ENCODE measurements at places on chromosomes 13 and 19.

GRCh38 chr13:102374233-102374632 lies 27.6 kb downstream of the FGF14 start:
- DNase-seq, result no peak

DNA sequence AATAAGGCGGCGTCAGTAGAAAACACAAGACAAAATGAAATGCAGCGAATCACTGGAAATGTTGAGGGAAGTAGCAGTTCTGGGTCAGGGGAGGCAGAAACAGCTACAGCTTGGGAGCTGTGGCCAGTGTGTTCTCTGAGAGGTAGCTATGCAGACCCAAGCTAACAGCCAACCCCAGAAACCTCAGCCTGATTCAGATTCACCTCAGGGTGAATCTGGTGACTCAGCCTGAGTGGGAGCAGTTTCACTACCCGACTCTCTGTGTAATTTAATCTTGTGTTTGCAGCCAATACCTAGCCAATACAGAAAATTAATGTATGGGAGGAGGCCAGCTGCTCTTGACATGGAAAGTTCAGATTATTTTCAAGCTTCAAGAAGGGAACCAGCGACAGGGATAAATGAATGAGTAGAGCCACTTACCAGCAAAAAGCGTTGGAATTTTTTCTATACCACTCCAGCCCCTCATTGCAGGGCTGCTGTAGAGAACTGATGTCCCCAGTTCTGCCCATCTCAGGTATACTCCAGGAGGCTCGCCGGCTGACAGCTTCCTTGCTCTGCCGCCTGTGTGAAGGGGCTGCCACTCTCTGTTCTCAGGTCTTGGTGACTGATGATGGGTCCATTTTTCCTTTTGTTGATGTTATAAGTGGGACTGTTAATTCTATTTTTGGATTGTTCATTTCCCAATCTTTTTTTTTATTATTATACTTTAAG lies 8.9 kb downstream of the IGFL3 start:
- no peak for DNase-seq

DNA sequence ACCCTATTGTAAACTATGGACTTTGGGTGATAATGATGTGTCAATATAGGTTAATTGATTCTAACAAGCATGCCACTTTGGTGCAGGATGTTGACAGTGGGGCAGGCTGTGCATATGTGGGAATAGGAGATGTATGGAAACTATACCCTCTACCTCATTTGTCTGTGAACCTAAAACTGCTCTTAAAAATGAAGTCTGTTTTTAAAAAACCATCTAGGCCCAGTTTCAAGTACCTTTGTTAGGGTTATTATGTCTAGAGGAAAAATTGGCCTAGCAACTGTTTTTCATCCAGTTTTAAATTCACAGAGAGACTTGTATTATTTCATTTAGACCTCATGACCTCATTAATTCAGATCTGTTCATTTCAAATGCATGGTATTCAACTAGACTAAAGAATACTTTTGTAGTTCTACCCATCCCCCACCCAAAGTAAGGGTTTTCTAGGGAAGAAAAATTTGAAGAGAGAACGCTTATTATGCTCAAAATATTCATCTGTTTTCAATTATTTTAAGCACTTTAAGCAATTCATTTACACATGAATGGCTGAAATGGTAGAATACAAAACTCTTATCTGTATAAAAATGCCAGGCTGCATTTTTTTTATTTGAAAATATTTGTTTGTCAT lies 1781.9 kb upstream of the MIR17HG start:
- peak; percentile 49 for DNase-seq

GRCh38 chr13:61486496-61486895 lies 70.8 kb upstream of the PCDH20 start:
- DNase-seq, result no peak

GRCh38 chr19:49823472-49823871 lies 5.4 kb downstream of the MED25 start:
- DNase-seq, result no peak
